ENCODE measurements at places on chromosomes 2 and 18.

GRCh38 chr2:240650254-240650965, 25.1 kb downstream of the GPR35 start:
- no peak for DNase-seq

DNA sequence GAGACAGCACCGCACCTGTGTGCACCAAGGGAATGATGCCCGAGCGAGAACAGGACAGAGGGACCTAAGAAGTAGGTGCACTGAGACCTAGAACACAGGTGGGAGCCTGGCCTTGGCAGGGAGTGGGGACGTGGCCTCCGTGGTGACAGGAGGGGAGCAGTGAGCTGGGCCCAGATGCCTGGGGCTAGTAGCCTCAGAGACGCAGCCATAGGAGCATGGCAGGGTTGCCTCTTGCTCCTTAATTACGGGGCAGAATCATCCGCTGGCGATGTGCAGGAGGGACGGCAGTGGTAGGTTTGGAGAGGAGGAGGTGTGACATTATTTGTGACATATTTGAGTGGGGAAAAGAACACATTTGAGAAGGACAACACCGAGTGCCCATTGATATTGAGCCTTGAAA, 57.0 kb upstream of the HPCAL1 start:
- DNase-seq = no peak

DNA sequence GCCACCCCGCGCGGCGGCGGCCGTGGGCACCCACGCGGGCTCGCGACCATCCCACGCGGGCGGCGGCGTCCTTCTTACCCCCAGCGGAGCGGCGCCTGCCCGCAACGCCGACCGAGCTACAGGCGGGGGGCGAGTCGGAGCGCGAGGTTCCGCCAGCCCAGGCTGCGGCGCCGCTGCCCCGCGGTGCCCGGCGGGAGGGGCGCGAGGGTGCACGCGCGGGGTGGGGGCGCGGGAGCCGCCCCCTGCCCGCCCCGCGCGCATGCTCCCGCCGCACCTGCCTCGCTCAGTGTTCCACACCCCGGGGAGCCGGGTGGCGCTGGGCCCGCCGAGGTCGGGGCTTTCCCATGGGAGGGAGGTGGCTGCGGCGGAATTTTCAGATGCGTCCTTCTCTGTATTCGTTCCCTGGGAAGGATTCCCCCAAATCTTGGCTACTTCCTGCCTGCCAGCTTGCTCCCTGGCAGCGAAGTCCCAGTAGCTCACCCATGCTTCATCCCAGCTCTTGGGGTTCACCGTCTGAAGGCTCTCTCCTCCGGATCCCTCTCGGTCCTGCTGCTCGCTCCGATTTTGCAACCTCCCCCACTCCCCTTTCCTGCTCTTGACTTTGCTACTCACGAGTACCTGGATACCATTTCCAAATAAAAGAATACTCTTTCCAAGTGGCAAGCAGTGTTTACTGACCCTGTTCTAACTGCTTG, at the start of gene L3MBTL4:
TSS of gene L3MBTL4 (minus strand) at position 189 of the 695 bp plus-strand sequence. CDS start 103,286 bp downstream, outside the sequence.
- no peak for DNase-seq

DNA sequence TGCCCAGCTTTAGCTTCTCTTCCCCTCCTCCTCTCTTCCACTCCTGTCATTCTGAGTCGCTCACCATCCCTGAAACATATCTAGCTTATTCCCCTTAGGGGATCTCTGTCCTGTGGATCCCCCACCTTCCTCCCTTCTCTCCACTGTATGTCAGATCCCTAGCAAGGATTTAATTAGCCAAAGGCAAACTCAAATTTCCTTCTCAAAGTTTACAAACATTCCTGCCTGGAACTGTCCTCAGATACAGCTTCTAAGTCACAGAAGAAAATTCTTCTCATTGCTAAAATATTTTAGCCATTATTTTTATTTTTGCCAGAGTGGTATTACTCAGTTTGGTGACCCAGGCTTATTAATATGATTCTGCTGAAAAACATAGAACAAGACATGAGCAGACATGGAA, 315.3 kb downstream of the CYP26B1 start:
- DNase-seq = no peak

DNA sequence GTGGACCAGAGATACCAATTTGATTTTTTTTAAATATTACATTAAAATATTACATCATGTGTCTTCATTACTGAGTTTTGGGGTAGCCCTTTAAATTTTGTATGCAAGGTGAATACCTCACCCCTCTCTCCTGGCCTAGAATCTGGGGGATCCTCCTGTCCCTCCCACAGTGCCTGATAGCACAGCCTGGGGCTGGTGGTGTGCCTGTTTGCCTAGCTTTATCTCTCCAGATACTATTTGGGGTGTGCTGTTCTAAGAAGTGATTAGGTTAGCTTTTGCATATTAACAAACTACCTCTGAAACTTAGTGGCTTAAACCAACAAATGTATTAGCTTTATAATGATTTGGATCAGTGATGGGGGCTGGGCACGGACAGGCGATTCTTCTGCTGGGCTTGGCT, 20.7 kb upstream of the B3GNT7 start:
- DNase-seq = no peak

DNA sequence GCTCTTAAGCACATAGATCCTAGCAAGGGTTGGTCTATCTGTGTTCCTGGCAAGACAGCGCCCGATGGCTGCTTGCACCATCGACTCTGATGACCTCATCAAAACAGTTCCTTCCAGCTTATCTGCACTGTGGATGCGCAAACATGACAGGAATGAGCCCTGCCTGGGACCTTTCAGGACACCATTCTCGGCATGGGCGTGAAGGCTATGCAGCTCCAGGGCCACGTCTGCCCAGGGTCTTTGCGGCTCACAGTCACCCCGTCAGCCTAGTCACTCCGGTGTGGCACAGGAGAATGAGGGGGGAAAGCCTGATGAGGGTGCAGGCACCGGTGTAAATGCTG, 147.8 kb upstream of the TWIST2 start:
- DNase-seq = no peak

DNA sequence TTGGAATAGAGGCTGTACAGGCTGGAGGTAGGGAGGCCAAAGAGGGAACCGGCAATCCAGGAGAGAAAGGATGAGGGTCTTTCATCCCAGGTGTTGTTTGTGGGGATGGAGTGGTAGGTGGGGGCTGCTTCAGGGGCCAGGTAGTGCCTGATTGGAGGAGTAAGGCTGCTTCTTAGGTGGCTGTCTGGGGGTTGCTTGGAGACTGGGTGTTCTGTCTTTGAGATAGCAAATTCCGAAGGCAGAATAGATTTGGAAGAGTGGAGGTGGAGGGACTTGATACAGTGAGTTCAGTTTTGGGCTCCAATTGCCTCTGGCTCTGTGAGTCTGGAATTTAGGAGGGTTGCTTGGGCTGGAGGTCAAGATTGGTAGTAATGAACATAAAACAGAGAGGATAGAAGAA, 5.9 kb downstream of the ZNF532 start:
- no peak for DNase-seq

GRCh38 chr2:19474128-19474527, 115.7 kb upstream of the OSR1 start:
- DNase-seq = peak; percentile 26

- DNase-seq = no peak
Observed at GRCh38 chr18:9217743-9218451, 81.3 kb downstream of the ANKRD12 start.
